NCI-H1092 (cell line): ENCODE measurements at places on chromosomes 1 and 21.

DNA sequence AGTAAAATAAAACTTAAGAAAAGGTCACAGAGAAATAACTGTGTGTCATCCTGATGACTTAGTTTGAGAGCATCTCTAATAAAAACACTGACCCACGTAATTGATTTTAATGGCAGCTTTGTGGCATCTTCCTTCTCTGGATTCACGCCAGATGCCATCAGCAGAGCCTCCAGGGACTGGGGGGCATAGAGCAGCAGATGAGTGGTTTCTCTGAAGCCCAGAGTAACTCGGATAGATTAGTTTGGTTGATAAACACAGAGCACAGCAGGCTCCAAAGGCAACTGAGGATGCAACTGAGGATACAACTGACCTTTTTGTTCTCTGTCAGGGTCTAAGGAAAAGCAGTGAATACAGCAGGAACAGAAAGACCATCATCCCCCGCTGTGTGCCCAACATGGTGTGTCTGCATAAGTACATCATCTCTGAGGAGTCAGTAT lies 180.8 kb downstream of the RPS6KC1 start:
- peak; percentile 34 for DNase-seq

DNA sequence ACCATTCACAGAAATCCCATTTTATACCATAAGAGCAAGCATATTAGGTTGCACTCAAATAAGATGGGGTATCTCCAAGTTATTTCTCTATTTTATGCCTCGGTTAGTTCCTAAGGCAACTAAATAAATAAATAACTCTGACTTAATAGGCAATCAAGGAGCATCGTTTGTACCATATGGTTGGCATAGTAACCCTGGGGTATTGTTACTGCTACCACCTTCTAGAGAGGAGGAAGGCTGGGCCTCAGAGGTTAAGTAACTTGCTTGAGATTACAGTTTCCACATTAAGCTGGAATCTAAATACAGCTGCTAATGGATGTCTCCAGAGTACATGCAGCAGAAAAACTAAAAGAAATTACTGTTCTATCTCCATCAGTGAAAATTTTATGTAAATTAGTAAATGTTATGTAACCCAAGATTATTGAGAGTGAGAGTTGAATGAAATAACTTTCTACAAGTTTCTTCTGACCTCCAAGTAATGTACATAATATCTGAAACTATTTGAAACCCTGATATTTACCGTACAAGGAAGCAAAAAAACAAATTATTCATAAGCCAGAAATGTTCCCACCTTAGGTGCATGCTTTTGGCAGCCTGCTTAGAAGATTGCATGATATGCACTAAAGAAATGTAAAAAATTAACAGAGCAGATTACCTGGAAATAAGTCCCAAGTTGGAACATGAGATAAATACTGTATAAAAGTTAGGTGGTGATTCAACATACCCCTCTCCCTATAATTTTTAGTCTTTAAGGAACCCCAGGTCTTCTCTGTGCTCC lies 127.0 kb downstream of the CRB1 start:
- no peak for DNase-seq

DNA sequence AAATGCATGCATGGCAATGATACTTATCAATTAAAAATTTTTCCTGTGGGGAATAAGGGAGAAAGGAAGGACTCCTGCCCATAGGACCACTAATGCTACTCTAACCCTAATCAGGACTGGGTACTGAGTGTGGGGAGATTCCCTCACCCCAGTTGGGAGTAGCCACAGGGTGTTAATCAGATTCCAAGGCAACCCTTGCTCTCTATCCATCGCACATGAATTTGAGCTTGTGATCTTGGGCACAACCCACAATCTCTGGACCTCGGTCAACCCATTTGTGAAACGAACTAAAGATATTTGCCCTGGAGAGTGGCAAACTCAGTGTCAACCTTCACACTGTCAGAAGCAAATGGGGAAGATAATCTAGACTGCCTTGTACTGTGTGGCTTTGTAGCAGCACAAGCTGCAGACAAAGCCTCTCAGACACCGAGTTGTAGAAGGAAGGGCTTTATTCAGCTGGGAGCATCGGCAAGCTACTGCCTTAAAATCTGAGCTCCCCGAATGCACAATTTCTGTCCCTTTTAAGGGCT lies 69.5 kb downstream of the SERINC2 start:
- DNase-seq: no peak

DNA sequence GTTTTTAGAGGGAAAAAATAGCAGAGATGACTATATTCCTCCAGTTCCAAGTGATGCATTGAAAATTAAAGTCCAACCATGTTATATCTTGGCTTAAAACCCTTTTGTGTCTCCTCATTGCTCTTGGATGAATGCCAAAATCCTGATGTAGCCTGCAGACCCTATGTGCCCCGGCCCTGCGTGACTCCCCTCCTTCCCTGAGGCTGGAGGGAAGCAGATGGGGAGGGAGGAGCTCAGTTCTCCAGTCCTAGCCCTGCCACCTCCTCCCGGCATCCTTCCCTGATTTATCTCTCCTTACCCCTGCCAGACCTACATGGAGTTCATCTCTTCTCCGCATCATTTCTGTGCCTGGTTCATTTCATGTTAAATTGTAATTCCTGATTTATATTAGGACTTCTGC lies 397.4 kb downstream of the PTPRU start:
- peak; percentile 15 for DNase-seq

- DNase-seq: no peak
These were observed 24.3 kb upstream of the TRIM17 start for GRCh38 chr1:228440761-228441500.

- no peak for DNase-seq
These were observed at the start of gene CFAP126 for GRCh38 chr1:161367684-161368400. Gene CFAP126, minus strand, starts transcription at chr1:161367876. Its CDS starts 8 bp downstream, at chr1:161367868.

GRCh38 chr1:244325056-244325758 lies 126.5 kb downstream of the ADSS2 start:
- DNase-seq: no peak

DNA sequence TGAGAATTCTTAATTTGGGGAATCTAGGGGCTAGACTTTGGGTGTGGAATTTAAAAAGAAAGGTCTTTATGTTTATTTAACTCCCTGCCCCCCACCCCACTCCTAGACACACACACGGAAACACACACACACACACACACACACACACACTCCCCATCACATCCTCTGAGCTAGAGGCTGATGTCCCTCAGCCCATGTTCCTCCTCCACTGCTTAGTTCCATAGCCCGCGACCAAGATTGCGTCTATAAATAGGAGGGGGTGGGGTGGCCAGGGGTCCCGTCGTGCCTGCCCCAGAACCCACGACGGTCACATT lies 655 bp upstream of the KIRREL1 start:
- DNase-seq: no peak

DNA sequence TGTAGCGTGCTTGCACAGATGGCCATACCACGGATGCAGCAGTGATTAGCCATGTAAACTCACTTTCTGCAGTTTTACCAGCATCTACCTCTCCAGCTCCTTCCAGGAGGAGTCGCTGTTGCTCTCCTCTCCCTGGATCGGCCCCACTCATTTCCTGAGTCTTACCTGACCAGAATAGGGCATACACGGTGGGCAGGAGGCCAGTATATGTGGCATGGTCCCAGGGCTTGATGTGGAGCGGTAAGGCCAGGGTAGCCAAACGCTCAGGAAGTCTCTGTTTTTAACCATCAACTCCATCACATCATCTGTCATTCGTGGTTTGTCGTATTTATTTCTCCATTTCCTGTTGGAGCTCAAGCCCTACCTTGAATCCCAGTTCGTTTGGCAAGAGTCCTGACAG lies 163.4 kb upstream of the USP24 start:
- no peak for DNase-seq

GRCh38 chr1:67135354-67135753 lies 584 bp upstream of the C1orf141 start:
- no peak for DNase-seq

- DNase-seq: peak; percentile 88
These were observed 57.6 kb downstream of the LDLRAD2 start for GRCh38 chr1:21869620-21870121.

DNA sequence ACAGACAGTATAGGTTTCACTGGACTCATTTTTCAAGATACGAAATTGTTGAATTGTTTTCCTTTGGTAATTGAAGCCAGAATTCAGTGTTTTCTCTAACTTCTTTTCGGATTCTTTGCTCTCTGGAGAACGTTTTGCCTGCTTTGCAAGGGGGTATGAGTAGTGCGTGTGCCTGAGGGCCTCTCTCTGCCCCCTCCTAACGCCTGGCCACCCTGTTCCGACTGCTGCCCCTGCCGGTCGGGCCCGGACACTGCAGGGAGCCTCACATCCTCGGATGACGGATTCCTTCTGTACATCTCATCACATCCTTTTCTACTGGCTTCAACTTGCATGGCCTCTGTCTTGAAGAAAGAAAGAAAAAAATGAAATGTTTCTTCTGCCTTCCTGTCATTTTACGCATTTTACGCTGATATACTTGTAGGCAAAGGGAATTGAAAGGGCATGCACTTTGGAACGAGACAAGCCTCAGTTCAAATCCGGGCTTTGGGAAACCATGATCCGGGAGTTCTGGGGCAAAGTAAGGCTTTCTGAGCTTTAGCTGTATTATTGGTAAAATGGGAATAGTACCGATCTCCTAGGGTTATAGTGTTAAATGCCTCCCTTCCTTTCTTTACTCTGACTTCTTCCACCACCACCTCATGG lies 65.1 kb downstream of the DISC1 start:
- no peak for DNase-seq

DNA sequence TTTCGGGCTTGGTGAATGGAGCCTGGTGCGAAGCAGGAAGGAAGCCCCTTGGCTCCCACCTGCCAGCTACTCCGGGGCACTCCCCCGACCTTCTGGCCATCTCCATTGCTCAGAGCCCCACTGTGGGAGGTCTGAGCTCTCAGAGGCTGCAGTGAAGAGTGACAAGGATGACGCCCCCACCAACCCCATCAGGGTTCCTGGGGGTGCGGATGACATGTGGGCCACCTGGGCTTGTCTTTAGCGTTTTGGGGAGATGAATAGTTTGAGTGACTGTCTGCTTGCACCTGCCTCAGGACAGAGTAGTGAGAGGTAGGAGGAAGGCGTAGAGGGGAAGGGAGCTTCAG lies 43.2 kb upstream of the LBR start:
- no peak for DNase-seq

DNA sequence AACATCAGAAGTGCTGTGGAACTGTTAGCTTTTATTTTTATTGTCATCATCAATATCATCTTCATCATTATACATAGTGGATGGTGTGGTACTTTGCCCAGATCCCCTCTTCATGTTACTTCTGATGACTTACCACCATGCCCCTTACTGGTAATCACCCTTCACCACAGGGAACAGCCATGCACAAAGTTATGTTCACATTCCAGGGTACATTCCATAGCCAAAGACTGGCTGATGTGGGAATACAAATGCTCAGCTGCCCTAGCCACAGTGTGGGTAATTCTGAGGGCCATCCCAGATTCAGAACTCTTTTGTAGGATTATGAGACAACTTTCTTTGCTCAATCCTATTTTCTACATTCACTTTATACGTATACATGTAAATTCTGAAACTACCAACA lies 691.3 kb upstream of the CXADR start:
- no peak for DNase-seq

DNA sequence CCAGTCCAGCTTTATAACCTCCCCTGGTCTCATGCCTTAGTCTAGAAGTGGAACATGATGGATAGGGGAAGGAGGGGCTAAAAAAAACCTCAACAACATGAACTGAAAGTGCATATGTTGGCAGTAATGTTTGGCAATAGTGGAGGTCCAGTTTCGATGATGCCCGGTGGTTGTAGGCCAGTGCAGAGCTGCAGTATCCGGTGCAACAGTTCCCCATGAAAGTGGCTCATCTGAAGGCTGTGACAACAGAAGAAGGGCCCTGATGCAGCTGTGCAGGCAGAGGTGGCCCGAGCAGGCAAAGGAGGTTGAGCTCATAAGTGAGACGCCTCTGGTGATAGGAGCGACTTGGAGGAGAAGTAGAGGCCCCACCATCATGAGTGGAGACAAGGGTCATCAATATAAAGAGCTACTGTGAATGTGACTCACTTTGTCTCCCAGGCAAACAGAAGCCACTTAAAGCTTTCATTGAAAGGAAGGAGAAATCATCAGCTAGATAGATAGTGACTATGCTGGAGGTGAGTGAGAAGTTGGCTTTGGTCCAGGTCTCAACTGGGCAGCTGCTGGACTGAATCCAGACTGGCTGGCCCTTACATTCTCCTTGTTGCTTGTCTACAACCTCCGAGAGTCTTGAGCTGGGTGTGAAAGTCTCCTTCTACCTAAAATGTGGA lies 10.2 kb upstream of the CREG1 start:
- DNase-seq: peak; percentile 16

DNA sequence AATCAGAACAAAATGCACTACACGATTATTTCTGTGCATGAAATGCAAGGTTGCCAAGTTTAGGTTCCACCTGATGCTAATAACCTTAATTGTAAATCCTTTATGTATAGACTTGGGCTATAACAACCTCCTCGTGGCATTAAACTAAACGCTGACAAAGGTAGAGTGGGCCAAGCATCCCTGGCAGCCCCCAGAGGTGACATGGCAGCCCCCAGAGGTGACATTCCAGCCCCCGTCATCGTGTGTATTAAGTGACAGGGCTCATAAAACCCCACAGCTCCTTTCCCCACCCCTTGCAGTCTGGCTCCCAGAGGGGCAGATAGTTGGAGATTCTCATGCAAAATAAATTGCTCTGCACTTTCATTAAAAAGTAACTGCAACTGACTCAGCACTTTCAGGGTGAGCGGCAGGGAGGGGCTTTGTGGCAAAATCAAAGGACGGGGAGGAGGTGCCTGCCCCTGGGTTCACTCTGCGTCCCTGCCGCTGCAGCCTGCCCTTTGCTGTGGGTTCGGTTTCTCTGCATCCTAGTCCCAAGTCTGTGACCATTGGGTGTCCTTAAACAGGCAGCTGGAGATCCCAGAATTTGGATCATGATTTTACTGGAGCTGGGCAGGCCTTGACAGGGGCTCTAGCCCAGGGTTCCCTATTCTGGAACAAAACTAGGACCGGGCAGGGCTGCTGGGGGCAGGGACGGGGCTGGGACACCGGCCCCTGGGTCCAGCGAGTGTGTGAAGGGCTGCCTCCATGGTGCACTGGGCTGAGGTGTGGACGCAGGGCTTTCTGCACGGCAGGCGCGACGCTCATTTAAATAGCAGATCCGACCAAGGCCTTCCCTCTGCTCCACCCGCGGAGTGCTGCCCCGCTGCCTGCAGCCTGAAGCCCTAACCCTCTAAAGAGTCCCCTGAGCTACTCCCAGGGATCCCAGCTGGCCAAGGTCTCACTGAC lies 234.9 kb upstream of the VAMP3 start:
- DNase-seq: no peak

DNA sequence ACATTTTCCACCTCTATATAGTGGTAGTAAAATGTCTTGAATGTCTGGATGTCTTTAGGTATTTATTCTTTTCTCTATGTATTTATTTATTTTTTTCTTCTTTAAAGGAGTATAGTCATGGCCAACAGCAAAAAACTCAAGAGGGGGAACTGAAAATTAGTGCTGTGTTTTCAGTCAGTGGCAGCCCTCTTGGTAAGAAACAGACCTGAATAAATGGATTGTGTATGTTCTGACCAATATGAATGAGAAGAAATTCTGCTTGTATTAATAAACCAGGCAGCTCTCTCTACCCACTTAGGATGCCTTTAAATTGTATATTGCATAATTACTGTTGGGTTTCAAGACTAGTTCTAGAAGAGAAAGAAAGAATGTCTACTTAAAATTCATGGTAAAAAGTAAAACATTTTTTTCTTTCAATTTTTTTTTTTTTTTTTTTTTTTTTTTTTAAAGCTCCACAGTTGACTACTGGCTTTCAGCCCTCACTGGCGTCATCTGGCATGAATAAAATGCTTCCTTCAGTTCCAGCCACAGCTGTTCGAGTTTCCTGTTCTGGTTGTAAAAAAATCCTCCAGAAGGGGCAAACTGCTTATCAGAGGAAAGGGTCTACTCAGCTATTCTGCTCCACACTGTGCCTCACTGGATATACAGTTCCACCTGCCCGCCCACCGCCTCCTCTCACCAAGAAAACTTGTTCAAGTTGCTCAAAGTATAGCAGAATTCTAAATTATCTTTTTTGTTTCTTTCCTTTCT lies 101.6 kb downstream of the ZMYM4 start:
- DNase-seq: no peak
